ENCODE measurements at places on chromosomes 1 and 21.

- no peak for DNase-seq
These were observed 102.3 kb upstream of the TMPRSS2 start for GRCh38 chr21:41610042-41610839.

DNA sequence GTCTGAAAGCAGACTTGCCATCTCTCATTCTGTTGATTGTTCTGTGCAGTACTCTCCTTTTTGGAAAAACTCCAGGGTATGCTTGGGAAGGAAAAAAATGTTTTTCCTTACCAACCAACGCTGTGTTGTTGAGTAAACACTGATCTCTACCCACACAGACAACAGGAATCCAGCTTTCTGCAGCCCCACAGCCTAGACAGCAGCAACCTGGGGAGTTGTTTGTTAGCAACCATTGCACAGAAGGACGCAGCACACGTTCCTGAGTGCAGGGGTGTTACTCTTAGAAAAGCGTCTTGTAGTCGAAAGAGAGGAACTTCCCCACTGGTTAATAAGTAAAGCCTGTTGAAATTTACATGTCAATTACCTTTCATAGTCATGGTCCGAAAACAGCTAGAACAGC lies 56.6 kb downstream of the SMYD2 start:
- no peak for DNase-seq

- no peak for DNase-seq
These were observed 26.3 kb upstream of the GRHL3 start for GRCh38 chr1:24292887-24293286.

- DNase-seq: no peak
These were observed 143.2 kb downstream of the MIS18A start for GRCh38 chr21:32135401-32136363.

DNA sequence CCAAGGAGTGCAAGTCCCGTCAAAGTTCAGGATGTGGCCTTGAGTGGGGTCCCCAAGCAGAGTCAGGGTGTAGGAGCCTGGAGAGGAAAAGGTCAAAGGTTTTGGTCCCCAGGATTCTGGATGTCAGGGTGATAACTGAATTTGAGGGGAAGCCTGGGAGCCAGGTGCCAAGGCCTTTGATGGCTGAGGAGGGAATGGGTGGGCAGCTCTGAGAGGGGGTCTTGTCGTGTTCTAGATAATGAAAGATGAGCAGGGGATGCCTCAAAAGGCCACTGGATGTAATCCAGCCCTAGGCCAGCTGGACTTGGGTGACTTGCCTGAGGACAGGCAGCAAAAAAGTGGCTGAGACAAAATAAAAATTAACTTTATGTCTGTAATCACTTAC lies 27.5 kb upstream of the KCNA2 start:
- DNase-seq: no peak

DNA sequence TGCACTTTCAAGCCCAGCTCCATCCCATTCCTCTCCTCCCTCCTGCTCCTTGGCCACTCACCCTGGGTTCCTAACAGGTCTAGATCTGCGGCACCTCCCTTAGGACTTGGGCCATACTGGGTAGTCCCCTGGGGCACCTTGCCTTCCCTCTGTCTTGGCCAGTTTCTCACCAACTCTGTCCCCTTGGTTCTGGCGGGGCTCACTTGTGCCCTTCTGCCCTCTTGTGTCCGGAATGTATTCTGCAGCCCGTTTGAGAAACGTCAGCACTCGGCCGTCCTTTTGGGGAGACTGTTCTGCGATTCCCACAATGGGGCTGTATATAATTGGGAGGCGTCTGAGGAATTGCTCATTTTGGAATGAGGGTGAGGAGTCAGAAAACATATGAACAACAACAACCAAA lies 162.4 kb downstream of the ZSCAN20 start:
- no peak for DNase-seq

DNA sequence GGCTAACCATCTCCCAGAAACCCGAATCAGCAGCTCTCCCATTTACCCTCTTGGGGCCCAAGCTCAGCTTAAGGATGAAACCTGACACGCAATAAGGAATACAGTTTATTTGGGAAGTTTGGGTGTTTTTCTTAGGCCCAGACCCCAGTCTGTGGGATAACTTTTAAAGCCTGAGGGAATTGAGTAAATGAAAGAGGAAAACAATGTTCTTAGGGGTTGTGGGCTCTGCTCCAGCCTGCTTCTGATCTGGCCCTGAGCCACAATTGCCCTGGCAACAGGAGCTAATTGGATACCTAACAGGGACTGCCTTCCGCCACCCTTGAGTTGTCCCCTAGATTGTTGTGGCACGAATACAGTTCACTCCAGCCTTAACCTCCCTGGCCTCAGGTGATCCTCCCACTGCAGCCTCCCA lies 20.1 kb downstream of the DYRK3 start:
- DNase-seq: no peak

DNA sequence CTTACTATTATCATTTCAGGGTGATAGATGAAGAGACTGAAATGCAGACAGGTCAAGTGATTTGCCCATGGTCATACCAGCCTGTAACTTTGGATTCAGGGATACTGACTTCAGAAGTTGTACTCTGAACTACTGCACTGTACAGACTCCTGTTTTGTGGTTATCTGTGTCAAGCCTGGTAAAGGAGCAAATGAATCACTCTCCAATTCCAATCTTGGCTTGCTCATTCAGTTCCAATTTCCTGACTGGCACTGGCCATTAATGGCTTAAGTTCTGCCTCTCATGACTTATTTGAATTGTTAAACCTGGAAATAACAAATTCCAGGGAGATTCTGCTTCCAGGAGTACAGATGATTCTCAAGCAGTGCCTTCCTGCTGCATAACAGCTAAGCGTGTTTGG lies 45.4 kb upstream of the PLD5 start:
- no peak for DNase-seq

- DNase-seq: no peak
These were observed 49.6 kb downstream of the UBE2T start for GRCh38 chr1:202291961-202292712.

DNA sequence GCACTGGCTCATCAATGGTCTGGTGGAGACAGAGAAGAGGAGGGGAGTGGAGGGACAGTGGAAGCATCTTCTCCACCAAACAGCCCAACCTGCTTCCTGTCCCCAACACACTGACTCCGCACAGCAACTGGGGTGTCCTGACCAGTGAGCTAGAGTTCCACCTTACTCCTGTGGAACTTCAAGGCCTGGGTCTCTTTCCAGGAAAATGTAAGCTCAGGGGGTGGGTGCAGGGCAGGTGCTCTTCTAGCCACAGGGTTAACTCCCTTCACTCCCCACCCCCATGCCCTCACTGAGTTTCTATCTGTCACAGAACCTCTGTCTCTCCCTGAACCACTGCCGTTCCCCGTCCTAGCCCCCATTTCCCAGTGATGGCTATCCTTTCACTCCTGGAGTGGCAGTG lies 876 bp downstream of the MOB3C start:
- DNase-seq: no peak

DNA sequence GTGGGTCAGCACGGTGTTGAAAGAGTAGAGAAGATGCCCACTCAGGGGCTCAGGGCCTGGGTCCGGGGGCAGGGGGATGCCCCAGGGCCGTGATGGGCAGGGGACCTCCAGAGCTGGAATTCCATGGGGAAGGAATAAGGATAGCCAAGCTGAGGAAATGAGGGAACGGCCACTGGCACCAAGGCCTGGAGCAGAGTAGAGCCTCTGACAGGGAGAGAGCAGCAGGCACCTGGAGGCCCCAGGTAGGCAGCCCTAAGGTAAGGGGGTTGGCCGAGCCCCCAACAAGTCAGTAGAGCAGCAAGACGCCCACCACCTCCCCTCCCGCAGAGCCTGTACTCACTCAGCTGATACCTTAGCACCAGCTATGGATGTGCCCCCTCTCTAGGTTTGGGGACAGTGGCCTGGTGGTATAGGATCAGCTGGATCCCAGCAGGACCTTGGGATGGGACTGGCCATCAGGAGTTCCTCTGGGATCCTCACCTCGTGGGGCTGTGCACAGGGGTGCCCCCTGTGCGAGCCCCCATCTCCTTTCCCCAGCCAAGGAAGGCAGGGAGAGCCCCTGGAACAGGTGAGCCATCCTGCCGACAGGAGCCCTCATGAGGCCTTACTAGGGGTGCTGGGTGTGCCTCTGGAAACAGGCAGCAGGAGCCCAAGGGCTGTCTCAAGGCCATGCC lies 21.0 kb upstream of the ARF1 start:
- no peak for DNase-seq

- DNase-seq: no peak
These were observed 253.1 kb downstream of the OMA1 start for GRCh38 chr1:58293388-58293787.

- no peak for DNase-seq
These were observed 859 bp upstream of the ERMAP start for GRCh38 chr1:42815941-42816584.

- no peak for DNase-seq
These were observed 413.9 kb downstream of the ADGRL2 start for GRCh38 chr1:82214606-82215005.

DNA sequence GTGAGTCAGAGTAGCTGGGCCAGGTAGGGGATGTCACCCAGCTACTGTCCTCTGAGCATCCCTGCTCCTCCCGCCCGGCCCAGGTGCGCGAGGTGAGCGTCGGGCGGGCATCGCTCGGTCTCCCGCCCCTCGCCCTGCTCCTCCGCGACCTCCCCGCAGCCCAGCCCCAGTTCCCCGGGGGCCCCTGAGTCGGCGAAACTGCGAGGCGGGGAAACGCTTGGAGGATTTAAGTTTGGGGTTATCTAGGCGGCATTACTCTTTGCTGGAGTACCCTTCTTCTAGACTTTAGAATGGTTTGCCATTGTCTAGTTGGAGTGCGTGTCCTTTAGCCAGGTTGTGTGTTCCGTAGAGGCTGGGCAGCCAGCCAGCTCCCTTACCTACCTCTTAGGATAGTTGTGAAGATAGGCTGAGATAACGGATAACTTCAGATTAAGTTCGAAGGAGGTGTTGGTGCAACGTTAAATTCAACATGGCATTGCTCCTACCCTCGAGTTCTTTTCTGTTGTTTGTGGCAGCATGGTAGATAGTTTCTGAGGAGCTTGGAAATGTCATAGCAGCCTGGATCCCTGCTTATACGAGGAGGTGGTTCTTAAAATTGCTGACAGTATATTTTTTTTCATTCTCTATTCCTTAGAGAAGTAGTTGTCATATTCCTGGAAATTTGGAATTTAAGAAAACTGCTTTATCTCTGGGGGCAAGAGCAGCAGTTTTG lies 697 bp downstream of the AGO3 start:
- DNase-seq: no peak

- no peak for DNase-seq
These were observed 8.6 kb upstream of the EPHA2 start for GRCh38 chr1:16164213-16165072.

DNA sequence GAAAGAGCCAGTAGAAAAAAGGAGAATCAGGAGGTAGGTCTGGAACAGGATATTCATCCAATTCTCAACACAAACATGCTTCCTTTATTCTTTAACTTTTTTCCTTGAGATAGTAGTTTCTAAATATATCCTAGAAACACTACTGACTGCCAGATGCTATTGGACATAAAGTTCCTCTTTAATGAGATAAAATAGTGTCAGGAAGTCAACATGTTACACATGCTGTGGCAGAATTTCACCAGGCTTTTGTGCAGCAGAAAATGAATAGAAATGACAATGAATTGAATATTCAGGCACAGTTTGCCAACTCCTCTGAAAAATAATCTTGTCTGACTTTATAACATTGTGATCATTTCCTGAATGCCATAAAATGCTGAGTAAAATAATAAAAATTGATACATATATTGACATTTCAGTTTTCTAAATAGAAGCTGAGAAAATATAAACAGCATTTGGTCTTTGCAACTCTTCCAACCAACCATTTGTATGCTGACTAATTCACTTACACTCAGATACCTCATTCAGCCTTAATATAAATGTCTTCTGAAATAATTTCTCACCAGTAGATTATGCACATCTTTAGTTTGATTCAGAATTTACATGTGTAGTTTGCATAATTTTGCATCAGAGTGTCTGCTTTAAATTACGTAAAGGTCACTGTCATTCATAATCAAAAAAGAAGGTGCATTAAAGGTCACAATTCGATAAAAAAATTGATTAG lies 486.1 kb upstream of the ADGRL2 start:
- DNase-seq: no peak

- no peak for DNase-seq
These were observed 71.2 kb upstream of the DUSP10 start for GRCh38 chr1:221812905-221813597.

DNA sequence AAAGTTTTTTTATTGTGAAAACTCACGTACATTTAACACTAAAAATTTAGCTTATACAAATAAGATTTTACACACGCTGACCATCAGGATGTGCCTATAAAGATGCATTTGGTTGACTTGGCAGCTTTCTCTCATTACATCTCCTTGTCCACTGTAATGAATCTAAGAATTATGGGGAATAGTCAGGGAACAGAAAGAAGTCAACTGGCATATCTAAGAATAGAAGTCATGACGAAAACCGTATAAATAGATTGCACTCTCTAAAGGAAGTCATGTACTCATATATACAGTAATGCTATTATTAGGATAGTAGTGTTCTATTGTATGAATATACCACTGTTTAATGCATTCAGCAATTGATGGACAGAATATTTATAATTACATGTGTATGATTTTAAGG lies 575.8 kb upstream of the B3GALT2 start:
- no peak for DNase-seq

DNA sequence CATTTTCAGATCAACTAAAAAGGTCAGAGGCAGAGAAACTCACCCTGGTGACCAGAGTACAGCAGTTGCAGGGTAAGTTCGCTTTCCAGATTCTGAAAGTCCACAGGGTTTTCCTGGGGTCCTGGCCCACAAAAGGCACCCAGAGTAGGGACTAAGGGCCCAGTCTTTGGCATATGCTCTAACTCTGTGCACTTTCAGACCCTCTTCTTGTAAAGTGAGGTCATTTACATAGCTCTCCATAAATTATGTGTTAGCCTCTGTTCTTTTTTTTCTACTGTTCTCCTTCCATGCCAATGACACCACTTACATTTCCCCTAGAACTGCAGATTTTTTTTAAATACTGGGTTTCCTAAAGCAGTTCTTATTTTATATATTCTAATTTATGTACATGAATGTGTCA lies 6.3 kb downstream of the C1orf74 start:
- DNase-seq: no peak

DNA sequence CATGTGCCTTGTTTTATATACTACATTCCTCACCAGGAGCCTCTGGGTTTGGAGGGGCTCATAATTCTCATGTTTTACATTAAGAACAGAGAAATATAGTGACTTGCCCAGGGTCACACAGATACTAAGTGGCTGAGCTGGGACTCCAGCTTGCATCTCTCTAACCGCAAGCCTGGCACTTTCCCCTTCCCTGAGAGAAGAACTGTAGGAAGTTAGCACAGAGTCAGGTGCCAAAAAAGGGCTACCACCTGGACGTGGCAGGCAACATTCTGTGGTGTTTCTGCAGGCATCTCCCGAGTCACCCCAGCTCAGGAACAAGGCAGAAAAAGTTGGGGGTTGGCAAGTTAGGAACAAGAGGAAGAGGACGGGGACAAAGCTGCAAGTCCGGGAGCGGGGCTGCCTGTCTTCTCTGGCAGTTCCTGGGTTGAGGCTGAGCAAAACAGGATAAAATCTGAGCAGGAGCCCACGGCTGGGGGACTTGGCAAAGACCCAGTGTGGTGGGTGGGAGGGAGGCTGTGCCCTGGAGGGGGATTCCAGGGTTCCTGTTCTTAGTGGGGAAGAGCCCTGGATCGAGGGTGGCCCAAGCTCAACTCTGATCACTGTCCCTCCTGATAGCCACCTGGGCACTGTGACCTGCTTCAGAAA lies 9.8 kb downstream of the PLA2G5 start:
- no peak for DNase-seq
